ENCODE measurements at places on chromosomes 2 and 18.
A peak's percentile ranks its signal among the peaks of the same experiment; 100 is the strongest.

- DNase-seq, result no peak
These were observed 1.0 kb downstream of the CHRNG start for GRCh38 chr2:232540441-232541041.

GRCh38 chr2:239106314-239106908 is 258.5 kb downstream of the TWIST2 start:
- peak; percentile 86 for DNase-seq

GRCh38 chr2:47528874-47529273 is 125.9 kb downstream of the MSH2 start:
- DNase-seq, result no peak

DNA sequence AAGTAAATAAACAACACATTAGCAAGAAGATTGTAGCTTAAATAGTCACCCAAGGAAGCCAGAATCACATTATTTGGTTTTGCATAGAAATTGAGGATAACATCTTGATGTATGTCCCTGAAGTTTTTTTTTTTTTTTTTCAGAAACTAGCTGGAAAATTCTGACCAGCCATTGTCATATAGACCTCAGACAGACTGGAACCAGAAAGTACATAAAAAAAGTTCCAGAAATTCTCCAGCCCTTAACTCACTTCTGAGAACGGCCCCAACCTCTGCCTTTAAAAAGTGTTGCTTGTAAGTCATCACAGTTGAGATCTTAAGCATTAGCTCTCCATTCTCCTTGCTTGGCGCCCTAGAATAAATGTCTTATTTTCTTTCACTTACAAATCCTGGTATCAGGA is 350.5 kb downstream of the CCDC85A start:
- DNase-seq, result no peak

DNA sequence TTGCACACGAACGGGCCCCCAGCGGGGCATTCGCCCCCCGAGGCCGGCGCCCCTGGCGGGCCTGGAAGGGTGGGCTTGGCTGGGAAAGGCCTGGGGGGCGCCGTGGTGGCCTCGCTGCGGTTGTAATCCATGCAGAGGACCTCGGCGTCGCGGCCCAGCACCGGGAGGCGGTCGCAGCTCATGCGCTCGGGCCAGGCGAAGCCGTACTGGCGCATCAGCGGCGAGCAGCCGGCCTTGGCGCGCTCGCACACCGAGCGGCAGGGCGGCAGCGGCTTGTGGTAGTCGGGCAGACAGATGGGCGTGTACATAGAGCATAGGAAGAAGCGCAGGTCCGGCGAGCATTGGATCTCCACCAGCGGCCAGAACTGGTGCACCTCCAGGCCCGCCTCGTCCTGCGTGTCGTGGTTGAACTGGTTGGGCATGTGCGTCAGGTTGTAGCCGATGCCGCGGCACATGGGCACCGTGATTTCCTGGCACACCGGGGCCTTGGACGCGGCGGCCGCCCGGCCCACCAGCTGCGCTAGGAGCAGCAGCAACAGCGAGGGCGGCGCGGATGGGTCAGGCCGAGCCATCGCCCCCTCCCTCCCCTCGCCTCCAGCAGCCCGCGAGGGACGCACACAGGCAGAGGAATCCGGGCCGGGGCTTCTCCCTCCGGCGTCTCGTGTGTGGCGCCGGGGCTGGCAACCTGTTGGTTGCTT is 1.4 kb downstream of the FZD5 start:
- DNase-seq, result peak; percentile 47

DNA sequence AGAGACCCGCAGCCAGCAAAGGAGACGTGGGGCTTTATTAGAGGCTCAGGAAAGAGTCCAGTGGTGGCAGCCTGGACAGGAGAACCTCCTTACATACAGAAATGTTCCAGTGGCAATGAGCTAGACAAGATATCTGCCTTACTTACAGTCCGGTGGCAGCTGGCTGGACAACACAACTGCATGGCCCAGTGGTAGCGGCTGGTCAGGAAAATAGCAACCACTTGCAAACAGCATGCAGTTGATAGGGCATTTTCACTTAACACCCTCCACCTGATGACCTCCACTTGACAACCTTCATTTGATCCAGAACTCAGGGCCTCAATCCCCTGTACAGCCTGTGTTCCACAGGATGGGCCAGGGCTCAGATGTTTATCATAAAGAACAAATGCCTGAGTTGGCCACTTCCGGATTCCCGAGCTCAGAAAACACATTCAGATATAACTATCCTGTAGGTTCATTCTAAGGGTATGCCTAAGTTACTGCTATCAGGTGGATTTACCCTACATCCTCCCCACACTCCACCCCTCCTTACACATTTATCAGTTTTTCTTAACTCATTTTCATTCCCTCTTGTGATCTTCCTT is 63.3 kb upstream of the ITPRID2 start:
- no peak for DNase-seq

DNA sequence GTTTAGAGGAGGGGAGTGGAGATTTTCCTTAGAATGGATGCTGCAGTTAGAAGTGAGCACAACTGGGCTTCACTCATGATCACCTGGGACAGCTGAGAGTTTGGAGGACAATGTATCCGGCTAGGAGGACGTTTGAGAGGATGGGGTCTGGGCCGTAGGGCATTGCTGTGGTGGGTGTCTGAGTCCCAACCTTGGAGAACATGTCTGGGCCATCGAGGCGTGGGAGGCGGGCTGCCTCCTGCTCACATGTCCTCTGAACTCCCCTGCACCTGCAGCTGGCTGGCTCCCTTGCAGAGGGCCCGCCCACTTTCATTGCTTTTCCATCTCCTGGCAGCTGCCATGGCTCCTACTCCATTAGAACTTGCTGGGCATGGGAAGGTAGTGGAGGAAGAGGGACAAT is 203.0 kb upstream of the PXDN start:
- DNase-seq, result no peak

- no peak for DNase-seq
These were observed 19.6 kb upstream of the REV1 start for GRCh38 chr2:99509387-99509786.

- no peak for DNase-seq
These were observed 160.4 kb downstream of the AGAP1 start for GRCh38 chr2:235654103-235654813.

DNA sequence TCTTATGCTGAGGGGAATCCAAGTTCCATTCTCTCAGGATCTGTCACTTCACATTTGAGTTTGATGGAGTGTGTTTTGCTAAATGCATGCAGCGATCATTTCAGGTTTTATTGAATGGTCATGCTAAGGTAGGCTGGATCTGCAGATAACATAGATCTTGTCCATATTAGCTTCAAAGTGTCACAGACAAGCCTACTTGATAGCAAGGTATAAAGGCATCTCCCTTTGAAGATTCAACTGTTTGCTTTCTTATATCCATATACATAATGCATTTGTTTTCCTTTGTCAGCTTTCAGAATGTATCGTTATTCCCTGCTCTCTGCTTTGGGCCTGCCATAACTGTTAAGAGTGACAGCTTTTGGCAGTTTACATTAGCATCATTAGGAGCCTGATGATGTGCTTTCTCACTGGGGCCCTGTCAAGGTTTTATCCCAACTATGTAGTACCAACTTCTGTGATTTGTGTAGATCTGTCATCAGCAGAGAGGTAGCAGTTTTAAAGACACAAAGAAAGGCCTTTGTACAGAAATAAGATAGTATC is 604.3 kb upstream of the CDH7 start:
- DNase-seq, result no peak

DNA sequence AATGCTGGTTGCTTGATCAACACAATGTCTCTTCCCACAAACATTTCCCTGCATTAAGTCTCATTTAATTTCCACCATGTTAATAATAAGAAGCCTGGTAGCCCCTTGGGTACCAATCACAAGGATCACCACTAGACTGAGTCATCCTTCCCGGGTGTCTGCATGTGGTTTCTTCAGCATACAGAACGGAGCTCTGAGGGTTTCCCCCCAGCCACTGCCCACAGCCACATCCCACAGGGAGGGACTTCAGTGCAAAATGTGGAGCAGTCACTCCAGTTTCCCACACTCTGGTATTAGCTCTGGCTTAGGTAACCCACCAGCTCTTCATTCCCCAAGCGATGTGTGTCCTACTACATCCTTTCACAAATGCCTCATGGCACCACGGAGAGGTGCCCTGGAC is 42.7 kb upstream of the POLE4 start:
- peak; percentile 29 for DNase-seq
